Cerebellar cortex (tissue), 1 donor: ENCODE measurements at places on chromosomes 2 and 18.

DNA sequence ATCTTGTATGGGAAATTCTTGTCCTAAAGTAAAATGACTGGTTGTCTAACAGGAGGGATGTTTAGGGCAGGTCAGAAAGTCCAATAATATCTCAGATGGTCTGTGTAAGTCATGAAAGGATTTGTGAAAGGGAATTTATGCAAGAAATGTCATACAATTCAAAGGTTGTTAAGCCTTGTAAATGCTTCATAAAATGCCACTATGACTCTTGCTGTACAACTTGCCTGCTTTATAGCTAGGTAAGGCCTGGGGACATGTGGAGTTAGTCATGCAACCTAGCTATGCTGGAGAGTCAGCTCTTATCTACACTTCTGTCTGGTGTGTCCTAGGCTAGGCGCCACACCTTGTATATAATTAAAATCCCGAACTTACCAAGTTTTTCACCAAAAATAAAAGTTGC, 36.9 kb upstream of the VWA3B start:
- DNase-seq, result no peak

- no peak for DNase-seq
Observed at GRCh38 chr2:177537636-177538035, 145.1 kb downstream of the AGPS start.

GRCh38 chr2:157540102-157540501, 88.6 kb downstream of the ACVR1C start:
- no peak for DNase-seq

DNA sequence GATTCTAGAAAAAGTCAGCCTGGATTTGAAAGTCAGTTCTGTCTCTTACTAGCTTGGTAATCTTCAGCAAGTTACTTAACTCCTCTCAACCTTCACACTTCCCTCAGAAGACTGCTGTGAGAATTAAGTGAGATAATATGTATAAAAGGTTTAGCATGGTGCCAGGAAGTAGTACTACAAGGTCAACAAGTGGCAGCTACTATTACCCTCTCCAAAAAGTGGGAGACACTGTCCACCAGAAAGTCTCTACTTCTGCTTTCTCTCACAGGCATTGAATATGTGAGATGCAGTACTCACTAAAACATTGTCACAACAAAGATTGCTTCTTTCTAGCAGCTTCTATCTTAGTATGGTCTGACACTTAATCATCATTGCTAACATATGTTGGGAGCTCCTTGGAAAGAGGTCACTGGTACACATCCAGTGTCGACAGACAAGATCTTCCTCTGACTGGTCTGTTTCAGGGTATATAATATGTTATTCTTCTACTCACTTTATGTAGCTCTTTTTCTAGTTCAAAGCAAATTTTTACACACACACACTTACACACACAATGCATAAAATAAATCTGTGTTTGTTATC, 47.9 kb downstream of the DOCK10 start:
- DNase-seq, result no peak

- DNase-seq, result peak; percentile 49
Observed at GRCh38 chr2:71609958-71610357, 156.6 kb downstream of the DYSF start.

DNA sequence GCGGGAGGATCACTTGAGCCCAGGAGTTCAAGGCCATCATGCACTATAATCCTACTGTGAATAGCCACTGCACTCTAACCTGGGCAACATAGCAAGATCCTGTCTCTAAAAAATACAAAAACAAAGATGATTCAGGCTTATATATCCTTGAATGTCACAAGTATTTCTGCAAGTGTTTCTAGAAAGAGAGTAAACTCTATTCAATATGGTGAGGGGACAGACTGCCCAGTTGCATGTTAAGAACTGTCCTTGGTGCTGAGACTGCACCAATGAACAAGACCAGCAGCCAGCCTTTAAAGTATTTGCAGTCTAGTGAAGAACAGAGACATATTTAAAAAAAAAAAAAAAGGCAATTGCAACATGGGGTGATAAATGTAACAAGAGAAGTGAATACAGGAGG, 16.4 kb downstream of the MAP3K19 start:
- no peak for DNase-seq

GRCh38 chr2:207164006-207164831, 1.5 kb downstream of the KLF7 start:
- peak; percentile 79 for DNase-seq

DNA sequence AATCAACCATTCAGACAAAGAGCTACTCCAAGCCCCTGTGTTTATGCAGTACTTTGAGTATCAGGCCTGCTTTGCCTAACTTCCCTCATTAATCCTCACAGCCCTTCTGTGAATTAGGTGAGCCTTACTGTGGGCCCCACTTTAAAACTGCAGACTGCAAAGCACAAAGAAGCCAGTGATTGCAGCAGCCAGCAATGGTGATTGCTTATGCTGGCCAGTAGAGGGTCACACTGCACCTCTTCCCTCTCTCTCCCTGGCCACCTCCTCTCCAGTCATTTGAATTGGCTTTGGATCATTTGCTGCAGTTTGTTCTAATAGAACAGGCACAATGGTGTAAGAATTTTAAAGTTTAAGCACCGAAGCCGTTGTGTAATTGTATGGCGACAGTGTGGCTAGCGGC, 229.9 kb downstream of the AGPS start:
- peak; percentile 84 for DNase-seq

GRCh38 chr2:54446122-54446521, 10.0 kb upstream of the SPTBN1 start:
- DNase-seq, result no peak

GRCh38 chr18:79396431-79397246, 909 bp downstream of the NFATC1 start:
- no peak for DNase-seq

DNA sequence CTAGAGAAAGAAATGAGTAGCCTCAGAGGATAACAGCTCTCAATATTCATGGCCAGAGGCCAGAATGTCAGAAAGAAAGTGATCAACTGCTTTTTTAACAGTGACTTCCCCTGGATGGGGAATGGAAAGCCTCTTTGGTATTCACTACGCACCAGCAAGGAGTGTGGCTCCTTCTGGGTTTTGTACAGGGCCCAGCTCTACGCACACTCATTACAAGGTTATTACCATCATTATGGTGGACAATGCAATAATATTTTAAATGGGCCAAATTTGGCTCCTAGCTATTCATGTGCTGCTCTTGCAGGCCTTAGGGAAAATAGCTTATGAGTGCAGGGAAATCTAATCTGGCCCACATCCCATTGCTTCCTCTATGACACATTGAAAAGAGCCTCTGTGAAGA, 1149.5 kb upstream of the FANCL start:
- no peak for DNase-seq

DNA sequence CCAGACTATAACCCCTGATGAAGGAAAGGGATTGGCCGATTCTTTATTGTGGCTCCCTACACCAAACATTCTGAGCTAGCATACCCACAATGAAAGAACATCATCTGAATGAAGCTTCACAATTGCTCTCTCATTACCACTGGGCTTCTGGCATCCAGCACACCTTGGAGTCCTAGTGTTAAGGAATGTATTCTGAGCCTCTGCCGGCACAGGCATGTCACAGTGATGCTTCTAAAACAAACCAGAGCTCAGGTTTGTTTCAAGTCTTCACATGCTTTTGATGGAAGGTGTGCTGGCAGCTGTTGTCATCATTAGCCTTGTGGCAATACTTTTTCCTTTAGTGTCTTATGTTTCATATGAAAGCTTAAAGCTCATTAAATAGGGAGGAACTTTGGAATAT, 76.3 kb upstream of the RBBP8 start:
- DNase-seq, result no peak

- DNase-seq, result no peak
Observed at GRCh38 chr2:215439404-215439803, 3.5 kb upstream of the FN1 start.

DNA sequence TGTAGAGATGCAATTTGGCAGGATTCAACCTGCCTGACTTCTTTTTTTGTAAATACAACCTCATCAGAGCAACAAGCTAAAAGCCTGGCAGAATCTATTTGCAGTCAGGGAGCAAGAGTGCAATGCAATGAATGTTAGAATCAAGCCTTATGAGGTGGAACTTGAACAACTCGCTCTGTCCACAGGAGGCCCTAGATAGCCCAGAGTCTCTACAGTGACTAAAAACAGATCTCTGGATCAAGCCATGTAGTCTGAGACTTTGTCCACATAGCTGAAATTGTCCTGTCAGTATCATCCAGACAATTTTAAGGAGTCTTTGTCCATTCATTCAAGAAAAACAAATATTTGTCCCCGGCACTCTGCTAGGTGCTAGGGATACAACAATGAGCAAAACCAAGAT, 32.0 kb upstream of the CDK5R2 start:
- no peak for DNase-seq

- no peak for DNase-seq
Observed at GRCh38 chr2:147345246-147345645, 499.6 kb upstream of the ACVR2A start.

DNA sequence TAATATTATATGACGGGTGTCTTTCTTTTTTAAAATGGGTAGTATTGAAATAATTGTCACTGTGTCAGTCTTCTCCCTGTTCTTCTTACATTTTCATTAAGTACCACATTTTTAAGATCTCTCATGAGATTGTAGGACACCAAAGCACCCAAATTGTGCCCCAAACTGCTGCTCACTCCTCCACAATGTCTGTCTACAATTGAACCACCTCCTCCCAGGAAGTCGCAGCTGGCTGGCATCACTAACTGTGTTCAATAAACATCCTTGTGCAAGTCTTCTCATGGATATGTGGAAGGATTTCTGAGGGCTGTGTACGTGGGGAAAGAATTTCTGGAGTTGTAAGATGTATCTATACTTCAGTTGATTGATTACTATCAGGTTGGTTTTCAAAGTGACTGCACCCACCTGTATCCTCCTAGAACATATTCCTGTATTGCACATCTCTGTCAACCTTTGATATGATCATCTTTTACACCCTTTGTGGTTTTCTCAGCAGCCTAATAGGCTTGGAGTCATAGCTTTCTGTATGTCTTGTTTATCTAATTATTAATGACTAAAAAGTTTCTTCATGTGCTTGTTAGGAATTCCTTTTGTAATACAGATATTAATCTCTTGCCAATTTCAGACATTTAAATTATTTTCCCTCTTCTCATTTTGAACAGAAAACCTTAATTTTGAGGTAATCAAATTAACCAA, 774.9 kb downstream of the RNF144A start:
- no peak for DNase-seq

DNA sequence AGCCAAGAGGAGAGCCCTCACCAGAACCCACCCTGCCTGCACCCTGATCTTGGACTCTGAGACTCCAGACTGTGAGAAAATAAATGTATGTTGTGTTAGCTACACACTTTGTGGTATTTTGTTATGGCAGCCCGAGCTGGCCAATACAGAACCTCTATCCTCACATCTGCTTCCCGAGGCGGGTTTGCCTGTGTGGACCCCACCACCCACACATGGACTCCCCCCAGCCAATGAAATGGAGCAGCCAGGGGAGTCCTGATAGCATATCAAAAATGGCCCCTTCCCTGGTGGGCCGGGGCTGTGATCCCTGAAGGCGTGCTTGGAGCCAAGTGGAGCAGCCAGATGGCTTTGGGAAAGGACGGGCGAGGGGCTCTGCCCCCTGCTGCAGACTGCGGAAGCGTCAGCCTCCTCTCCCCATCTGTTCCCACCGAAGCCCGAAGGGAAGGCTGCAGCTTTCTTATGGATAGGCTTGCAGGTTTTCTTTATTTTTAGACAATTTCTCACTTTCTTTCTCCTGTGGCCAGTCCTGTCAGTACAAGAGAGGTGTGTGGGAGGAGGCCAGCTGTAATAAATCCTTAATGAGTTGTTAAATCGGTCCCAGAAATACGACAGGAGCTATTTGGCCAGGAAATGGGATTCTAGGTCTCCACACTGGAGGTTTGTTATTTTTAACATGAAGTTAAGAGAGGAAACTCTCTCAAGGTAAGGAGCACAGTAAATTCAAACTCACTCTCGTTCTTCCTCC, 34.4 kb downstream of the TEX51 start:
- no peak for DNase-seq

DNA sequence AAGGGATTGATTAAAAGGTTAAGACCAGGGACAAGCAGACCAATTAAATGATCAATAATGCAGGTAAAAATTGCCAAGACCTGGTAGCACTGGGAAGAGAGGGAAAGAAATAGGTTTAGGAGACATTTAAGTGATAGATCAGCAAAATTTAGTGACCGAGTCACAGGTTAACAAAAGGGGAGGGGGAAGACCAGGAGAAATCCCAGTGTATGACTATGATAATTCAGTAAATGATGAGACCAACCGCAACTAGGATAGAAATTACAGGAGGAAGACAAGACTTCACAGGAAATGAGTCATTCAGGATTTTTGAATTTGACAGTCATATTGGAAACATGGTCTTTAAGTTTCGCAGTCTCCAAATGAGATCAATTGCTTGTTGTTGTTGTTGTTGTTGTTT, 62.9 kb downstream of the COBLL1 start:
- DNase-seq, result no peak

DNA sequence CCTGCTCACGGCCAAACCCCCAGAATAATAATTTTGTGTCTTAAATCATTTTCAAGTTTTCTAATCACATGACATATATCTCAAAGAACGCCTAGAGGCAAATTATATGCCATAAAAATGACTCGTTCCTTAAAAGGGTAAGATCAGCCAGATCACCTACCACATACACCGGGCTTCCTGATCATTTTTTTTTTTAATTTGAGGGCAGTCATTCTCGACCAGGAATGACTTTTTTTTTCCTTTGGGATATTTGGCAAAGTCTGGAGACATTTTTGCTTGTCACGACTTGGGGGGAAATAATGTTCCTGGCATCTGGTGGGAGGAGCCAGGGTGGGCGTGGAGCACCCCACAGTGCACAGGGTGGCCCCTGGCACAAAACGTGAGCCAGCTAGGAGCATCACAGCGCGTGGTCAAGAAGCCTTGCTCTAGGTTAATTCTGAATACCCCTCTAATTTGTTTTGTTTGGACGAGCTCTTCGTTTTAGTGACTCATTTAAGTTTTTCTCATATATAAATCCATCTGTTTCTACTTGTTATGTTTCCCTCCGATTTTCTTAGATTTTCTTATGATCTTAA, 94.9 kb downstream of the TWIST2 start:
- no peak for DNase-seq

- DNase-seq, result no peak
Observed at GRCh38 chr2:83079007-83079406, 1380.1 kb downstream of the SUCLG1 start.

DNA sequence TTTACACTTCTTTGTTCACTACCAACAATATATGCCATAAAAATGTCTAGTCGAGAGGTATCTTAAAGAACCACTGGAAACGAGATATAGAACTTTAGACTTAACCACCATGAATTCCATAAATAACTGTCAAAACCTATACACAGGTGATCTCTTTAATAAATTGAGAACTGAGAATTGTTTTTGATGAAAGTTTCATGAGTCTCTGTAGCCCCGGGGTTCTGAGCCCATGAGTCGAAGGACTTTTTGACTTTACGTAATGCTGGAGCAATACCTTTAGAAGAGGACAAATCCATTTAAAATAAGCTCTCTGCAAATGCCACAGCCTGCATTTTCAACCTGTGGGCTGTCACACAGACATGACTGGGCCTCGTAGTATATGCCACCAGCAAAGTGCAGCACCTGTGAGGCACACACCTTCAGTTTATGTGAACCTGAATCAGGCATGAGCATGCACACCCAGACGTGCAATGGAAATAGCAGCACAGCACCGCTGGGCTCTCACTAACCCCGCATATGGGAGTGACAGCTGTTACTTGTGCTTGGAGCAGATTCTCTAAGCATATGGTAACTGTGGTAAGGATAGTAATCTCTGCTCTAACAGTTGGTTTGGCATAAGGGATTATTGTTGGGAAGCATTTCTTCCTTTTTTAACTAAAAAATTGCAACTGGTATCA, 383.2 kb downstream of the SOCS6 start:
- peak; percentile 68 for DNase-seq

GRCh38 chr2:192584976-192585375, 390.2 kb upstream of the TMEFF2 start:
- DNase-seq, result no peak

GRCh38 chr2:197940382-197940781, 136.0 kb downstream of the PLCL1 start:
- no peak for DNase-seq
